ENCODE measurements at places on chromosomes 7 and 10.
A peak's percentile ranks its signal among the peaks of the same experiment; 100 is the strongest.

- peak; percentile 45 for DNase-seq
Observed at GRCh38 chr10:88271761-88272543, 311.2 kb downstream of the RNLS start.

DNA sequence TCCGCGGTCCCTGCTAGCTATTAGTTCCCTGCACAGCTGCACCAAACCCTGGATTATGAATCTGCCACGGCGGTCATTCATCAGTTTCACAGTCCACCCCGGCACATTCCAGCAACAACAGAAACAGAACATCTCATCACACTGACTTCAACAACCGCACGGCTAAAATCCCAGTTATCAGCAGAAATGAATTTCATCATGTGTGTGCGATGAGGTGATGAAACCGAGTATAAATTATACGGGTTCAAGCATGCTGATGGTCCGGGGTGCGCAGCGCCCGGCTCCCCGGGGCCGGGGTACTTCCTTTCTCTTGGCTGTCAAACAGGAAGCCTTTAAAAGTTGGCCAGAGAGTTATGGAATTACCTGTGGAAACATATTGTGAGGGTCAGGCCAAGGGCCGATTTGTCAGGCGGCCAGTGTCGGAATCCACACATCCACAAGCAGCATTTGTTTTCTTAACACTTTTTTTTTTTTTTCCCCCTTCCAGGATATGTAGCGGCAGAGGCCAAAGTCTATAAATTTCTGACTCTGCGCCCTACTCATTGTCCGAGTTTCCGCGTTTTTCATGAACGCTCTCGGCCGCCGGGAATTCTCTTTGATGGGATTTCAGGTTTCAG, 420.9 kb upstream of the MGMT start:
- DNase-seq: no peak

DNA sequence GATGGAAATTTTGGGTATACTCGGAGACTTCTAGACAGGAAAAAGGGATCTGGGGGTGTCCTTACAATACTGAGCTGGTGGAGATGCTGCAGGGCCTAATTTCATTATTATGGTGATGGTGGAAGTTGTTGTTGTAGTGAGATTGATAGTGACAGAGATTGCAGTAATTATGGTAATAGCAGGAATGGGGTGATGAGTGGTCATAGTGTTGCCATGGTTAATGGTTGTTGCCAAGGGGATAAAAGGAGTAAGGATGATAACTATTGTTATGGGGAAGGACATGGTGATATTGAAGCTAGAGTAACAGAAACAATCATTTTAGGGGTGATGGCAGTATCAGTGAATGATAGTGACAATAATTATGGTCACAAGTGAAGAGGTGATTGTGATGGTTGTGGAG, 27.1 kb upstream of the LBX1 start:
- DNase-seq: no peak

DNA sequence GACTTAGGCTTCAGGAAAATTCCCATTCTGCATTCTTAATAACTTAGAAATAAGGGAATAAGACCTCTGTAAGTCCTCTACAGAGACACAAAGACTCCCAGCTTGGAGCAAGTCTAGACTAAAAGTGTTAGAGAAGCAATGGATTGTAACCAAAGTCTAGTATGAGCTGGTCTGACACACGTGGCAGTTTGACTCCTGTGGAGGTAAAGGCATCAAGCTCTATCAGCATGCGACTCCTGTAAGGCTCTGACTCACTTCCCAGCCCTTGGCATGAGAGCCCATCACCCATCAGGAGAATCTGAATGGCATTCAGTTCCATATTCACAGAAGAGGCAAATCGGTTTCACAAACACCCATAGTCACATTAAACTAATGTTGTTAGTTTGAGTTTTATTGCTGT, 4.4 kb upstream of the VSTM4 start:
- no peak for DNase-seq

- DNase-seq: no peak
Observed at GRCh38 chr7:101644879-101645278, 15.8 kb upstream of the MYL10 start.

DNA sequence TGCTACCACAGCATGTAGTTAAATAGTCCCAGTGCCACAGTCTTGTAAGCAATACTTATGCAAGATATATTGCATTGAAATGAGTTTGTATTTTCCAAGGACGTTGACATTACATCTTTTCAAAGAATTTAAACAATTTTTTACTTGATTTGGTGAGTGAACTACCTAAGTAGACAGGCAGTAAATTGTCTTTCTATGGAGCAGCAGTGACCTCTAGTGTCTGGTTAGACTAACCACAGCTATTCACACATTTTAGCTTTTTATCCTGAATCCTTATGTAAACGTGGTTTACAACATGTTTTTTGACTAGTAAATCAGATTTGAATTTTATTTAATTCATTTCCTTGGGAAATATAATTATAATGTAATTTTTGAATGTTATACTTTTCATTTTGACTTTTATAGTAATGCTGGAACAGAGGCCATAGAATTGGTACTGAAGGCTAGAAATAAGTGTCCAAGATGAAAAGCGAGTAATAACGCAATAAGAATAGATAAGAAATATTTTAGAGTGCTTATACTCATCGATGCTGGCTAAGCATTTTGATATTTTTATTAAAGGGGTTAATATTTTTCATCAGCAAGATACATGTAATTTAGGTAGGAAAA, 5.6 kb downstream of the LRRTM3 start:
- DNase-seq: peak; percentile 86
